ENCODE measurements at places on chromosomes 3 and 15.

DNA sequence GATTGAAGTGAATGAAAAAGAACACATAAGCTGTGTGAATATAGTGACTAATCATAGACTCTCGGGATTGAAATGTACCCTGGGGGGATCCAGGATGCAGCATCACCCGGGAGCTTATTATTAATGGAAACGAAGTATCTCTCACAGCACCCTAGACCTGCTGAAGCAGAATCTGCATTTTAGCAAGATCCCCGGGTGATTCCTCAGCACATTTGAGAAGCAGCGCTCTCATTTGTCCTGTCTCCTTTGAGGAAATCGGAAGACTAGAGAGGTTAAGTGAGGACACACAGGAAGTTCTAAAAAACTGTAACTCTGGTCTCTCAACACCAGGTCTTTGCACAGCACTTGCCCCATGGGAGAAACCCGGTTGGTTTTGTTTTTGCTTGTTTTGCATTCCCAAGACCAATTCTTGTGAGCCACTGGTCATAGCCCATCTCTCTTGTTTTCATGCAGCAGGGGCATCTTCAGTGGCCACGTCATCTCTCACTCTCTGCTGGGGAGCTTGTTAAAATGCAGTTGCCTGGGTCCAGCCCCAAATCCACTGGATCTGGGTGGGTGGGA lies 30.2 kb downstream of the ZNF710 start:
- DNase-seq: no peak

- no peak for DNase-seq
Observed at GRCh38 chr3:101163554-101163953, 156.8 kb downstream of the IMPG2 start.

GRCh38 chr3:99409961-99410360 lies 228.4 kb upstream of the COL8A1 start:
- DNase-seq: no peak

GRCh38 chr3:63689285-63689684 lies 36.8 kb downstream of the SNTN start:
- no peak for DNase-seq

- DNase-seq: no peak
Observed at GRCh38 chr3:151113343-151113742, 27.9 kb downstream of the MED12L start.
